Bronchus fibroblast of lung (primary cell): ENCODE measurements at places on chromosomes 3 and 15. TPM values are rescaled to one million over a fixed set of nuclear protein-coding genes. Genes with fewer than 3 reads are reported as not detected.

Gene B3GALNT1
- 23.2 and 27.1 TPM in 2 replicates for total RNA-seq

Gene GOLGA8J
- not detected in 2 replicates for total RNA-seq

Gene PPP1R14D
- total RNA-seq: not detected in 2 replicates

Gene CD200R1
- total RNA-seq: not detected in 2 replicates

Gene MBD4
- total RNA-seq: 15.9 and 21.4 TPM in 2 replicates
